T-helper 17 cell (primary cell): ENCODE measurements at places on chromosomes 12 and 14.

- DNase-seq = no peak
- H3K27me3 ChIP-seq = no peaks in the 10 kb centered on the region
- H3K36me3 ChIP-seq = no peaks in the 10 kb centered on the region
- peaks cover 4% of the 10 kb centered on the region for H3K4me1 ChIP-seq
- H3K4me3 ChIP-seq = no peak overlapping the region
Observed at GRCh38 chr12:118189741-118190191, 53.8 kb downstream of the PEBP1 start.

DNA sequence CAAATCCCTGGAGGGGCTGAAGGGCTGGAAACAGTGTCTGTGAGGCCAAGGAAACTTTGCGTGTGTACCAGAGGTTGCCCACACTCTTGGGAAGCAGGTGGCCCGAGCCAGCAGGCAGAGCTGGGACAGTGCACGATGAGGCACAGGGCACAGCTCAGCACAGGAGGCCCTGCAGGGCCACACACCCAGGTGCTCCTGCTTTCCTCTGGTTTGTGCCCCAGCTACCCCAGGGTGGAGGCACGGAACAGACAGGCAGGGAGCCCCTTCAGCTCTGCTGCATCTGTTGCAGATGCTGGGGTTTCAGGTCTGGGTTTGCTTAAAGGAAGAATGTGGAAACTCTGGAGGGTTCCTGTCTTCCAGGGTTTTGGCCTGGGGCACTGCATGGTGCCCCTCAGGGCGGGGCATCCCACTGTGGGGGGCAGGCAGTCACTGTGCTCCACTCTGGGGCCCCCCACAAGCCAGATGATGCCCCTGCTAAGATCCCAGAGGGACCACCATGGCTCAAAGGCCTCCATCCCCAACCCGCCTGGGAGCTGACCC lies 8.6 kb downstream of the TMEM179 start:
- H3K27me3 ChIP-seq = peaks cover 38% of the 10 kb centered on the region
- DNase-seq = no peak
- H3K36me3 ChIP-seq = peaks cover 3% of the 10 kb centered on the region
- peaks cover 12% of the 10 kb centered on the region for H3K4me1 ChIP-seq
- H3K4me3 ChIP-seq = peak overlapping the region; percentile 43

DNA sequence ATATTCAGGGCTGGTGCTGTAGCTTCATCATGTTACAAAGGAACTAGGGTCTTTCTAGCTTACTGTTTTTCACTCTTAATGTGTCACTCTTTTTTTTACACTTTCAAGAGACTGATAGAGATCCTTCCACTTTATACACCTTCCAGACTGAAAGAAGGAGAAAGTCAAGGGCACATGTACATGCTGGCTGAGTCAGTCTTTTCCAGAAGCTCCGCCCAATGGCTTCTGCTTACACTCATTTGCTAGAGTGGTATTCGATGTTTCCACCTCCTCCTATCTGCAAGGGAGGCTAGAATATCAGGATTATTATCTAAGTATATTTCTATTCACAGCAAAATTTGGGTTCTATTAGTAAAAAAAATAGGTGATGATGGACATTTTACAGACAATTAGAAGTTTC lies 325.8 kb upstream of the OR4E1 start:
- no peak overlapping the region for H3K27ac ChIP-seq
- DNase-seq = no peak
- H3K27me3 ChIP-seq = no peaks in the 10 kb centered on the region
- peaks cover 4% of the 10 kb centered on the region for H3K36me3 ChIP-seq
- no peaks in the 10 kb centered on the region for H3K4me1 ChIP-seq

- DNase-seq = no peak
- no peaks in the 10 kb centered on the region for H3K27me3 ChIP-seq
- no peaks in the 10 kb centered on the region for H3K36me3 ChIP-seq
Observed at GRCh38 chr12:32596030-32596429, 83.1 kb upstream of the DNM1L start.

- peaks cover 13% of the 10 kb centered on the region for H3K4me1 ChIP-seq
- peak overlapping the region; percentile 43 for H3K27ac ChIP-seq
- H3K27me3 ChIP-seq = peaks cover 5% of the 10 kb centered on the region
- DNase-seq = no peak
Observed at GRCh38 chr14:31265701-31266398, 58.3 kb upstream of the HECTD1 start.

GRCh38 chr12:129696926-129697325 lies 206.9 kb downstream of the TMEM132D start:
- H3K36me3 ChIP-seq = no peaks in the 10 kb centered on the region
- H3K27me3 ChIP-seq = no peaks in the 10 kb centered on the region
- no peak overlapping the region for H3K4me3 ChIP-seq
- H3K27ac ChIP-seq = no peak overlapping the region
- DNase-seq = no peak
- H3K4me1 ChIP-seq = no peaks in the 10 kb centered on the region

DNA sequence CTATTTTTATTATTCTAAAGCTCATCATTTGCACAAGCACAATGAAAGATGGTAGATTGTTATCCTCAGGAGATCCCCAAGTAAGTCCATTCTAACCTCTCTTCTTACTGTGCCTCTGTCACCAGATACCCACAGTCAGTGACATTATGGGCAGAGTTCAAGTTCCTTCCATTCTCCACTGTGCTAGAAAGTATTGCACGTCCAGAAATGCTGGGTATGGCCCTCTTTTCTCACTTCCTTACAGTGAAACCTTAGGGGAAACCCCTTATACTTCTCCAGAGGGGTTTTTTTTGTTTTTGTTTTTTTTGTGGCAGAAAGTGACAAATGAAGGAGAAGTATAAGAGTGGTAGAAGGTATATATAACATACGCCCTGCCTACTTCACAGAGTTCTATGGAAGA lies 102.9 kb downstream of the DIO2 start:
- H3K27ac ChIP-seq = no peak overlapping the region
- no peaks in the 10 kb centered on the region for H3K4me1 ChIP-seq
- no peak overlapping the region for H3K4me3 ChIP-seq
- no peak for DNase-seq
- no peaks in the 10 kb centered on the region for H3K27me3 ChIP-seq
- no peaks in the 10 kb centered on the region for H3K36me3 ChIP-seq

DNA sequence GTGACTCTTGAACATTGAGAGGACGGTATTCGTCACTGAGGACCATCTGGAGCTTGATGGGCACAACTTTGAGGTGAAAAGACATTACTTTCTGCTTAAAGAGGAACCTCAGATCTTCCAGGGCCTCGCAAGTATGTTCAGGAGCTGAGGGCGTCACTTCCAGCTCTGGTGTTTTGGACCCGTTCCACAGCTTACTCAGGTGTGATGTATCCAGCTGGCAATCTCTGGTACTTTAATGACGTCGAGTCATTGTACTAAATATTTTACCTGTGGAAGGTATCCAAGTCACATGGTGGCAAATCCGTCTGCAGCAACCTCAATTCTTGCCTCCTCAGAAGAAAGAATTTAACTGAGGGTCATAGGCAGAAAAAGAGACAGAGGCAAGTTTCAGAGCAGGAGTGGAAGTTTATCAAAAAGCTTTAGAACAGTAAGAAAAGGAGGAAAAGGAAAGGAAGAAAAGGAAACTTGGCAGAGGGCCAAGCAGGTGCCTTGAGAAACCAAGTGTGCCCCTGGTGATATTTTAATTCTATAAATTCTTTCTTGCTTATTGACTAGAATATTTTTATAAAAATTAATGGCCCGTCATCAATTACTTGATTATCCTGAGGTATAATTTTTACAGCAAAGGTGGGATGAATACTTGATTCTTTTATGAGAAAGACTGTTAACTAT lies 250.6 kb downstream of the AEBP2 start:
- H3K27ac ChIP-seq = no peak overlapping the region
- no peak for DNase-seq
- H3K27me3 ChIP-seq = peaks cover 4% of the 10 kb centered on the region

GRCh38 chr12:76441016-76441415 lies 92.8 kb upstream of the BBS10 start:
- no peaks in the 10 kb centered on the region for H3K27me3 ChIP-seq
- H3K4me3 ChIP-seq = no peak overlapping the region
- H3K36me3 ChIP-seq = no peaks in the 10 kb centered on the region
- no peak overlapping the region for H3K27ac ChIP-seq

- H3K36me3 ChIP-seq = no peaks in the 10 kb centered on the region
- peaks cover 23% of the 10 kb centered on the region for H3K4me1 ChIP-seq
- no peak for DNase-seq
- no peak overlapping the region for H3K27ac ChIP-seq
- H3K27me3 ChIP-seq = peaks cover 10% of the 10 kb centered on the region
- no peak overlapping the region for H3K4me3 ChIP-seq
Observed at GRCh38 chr12:68121143-68121542, 38.4 kb downstream of the IFNG start.

DNA sequence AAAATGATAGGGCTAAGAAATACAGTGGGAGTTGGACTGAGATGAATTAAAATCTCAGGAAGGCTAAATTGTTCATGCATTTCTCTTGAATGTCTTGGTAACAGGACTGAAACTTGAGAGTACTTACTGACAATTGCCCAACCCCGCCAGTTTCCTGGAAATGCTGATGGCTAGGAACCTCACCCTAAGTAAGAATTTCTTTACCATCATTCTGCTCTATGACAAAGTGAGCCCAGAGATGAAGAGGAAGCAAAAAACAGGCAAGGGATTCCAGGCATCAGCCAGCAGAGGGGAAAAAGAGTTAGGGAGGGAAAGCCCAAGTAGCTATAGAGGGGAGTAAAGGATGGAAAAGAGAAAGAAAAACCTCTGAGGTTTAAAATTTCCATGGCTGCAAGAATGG lies 397.7 kb downstream of the MDGA2 start:
- H3K27me3 ChIP-seq = no peaks in the 10 kb centered on the region
- H3K36me3 ChIP-seq = no peaks in the 10 kb centered on the region
- DNase-seq = no peak
- no peaks in the 10 kb centered on the region for H3K4me1 ChIP-seq

- no peak for DNase-seq
- no peaks in the 10 kb centered on the region for H3K36me3 ChIP-seq
- no peaks in the 10 kb centered on the region for H3K27me3 ChIP-seq
- H3K4me1 ChIP-seq = peaks cover 2% of the 10 kb centered on the region
Observed at GRCh38 chr12:117119592-117120198, 20.5 kb upstream of the TESC start.

DNA sequence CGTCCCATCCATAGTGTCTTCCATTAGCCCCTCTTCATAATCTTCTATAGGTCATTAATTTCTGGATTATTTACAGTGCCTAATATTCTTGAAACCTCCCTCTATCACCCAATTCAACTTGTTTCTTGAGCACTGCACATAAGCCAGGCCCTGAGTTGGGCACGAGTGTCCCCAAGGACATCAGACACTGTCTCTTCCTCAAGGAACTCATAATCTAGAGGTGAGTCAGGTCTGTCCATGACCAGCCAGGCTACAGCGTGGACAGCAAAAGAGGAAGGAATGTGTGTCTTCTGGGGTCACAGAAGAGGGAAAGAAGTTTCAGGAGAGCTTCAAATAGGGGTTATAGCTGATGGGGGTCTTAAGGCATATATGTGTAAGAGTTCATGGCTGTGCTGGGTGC lies 12.5 kb downstream of the SPTB start:
- H3K27me3 ChIP-seq = peaks cover 76% of the 10 kb centered on the region
- H3K36me3 ChIP-seq = peaks cover 7% of the 10 kb centered on the region
- no peak overlapping the region for H3K27ac ChIP-seq
- no peak overlapping the region for H3K4me3 ChIP-seq
- no peak for DNase-seq

- DNase-seq = no peak
- H3K36me3 ChIP-seq = no peaks in the 10 kb centered on the region
- no peaks in the 10 kb centered on the region for H3K4me1 ChIP-seq
- H3K27ac ChIP-seq = no peak overlapping the region
- no peak overlapping the region for H3K4me3 ChIP-seq
Observed at GRCh38 chr14:55979096-55979495, 139.1 kb upstream of the PELI2 start.

- no peaks in the 10 kb centered on the region for H3K4me1 ChIP-seq
- H3K36me3 ChIP-seq = peaks cover 7% of the 10 kb centered on the region
- no peak overlapping the region for H3K4me3 ChIP-seq
- no peak overlapping the region for H3K27ac ChIP-seq
- no peaks in the 10 kb centered on the region for H3K27me3 ChIP-seq
Observed at GRCh38 chr14:92965281-92965680, 42.3 kb downstream of the CHGA start.

- peaks cover 18% of the 10 kb centered on the region for H3K4me1 ChIP-seq
- peaks cover 2% of the 10 kb centered on the region for H3K36me3 ChIP-seq
- H3K27ac ChIP-seq = no peak overlapping the region
- DNase-seq = no peak
- no peak overlapping the region for H3K4me3 ChIP-seq
Observed at GRCh38 chr14:67461341-67461985, 27.1 kb downstream of the TMEM229B start.

- no peak overlapping the region for H3K27ac ChIP-seq
- H3K4me1 ChIP-seq = peaks cover 2% of the 10 kb centered on the region
- no peak overlapping the region for H3K4me3 ChIP-seq
- DNase-seq = no peak
- peaks cover 7% of the 10 kb centered on the region for H3K36me3 ChIP-seq
Observed at GRCh38 chr12:32332446-32332845, 66.9 kb upstream of the FGD4 start.

- no peak for DNase-seq
- no peaks in the 10 kb centered on the region for H3K36me3 ChIP-seq
- H3K27me3 ChIP-seq = no peaks in the 10 kb centered on the region
- no peaks in the 10 kb centered on the region for H3K4me1 ChIP-seq
Observed at GRCh38 chr12:34389378-34390170, 367.3 kb downstream of the ALG10 start.

DNA sequence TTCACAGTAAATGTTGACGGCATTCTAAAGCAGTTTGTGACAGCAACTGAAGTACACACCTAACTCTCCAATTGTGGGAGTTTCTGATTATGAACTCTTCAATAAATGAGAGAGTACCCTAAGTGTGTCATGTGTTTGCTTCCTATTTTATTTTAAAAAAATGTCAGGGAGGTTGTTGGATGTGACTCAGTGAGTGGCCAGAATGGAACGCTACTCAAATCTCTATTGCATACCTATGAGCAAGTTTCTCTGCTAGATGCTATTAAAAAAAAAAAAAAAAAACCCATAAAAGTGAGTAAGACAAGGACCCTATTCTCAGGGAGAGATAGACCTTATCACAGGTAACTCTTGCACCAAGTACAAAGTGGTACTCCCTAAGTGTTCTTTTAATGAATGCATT lies 256.6 kb downstream of the BTG1 start:
- DNase-seq = no peak
- peaks cover 2% of the 10 kb centered on the region for H3K4me1 ChIP-seq
- H3K4me3 ChIP-seq = no peak overlapping the region
- no peaks in the 10 kb centered on the region for H3K36me3 ChIP-seq

GRCh38 chr12:92612611-92613010 lies 90.2 kb upstream of the PLEKHG7 start:
- H3K4me1 ChIP-seq = peaks cover 9% of the 10 kb centered on the region
- H3K27me3 ChIP-seq = no peaks in the 10 kb centered on the region
- H3K36me3 ChIP-seq = no peaks in the 10 kb centered on the region
- H3K4me3 ChIP-seq = no peak overlapping the region
- H3K27ac ChIP-seq = no peak overlapping the region
